Effector memory CD4-positive, alpha-beta T cell (primary cell): ENCODE measurements at places on chromosomes 5 and 9.

- H3K4me3 ChIP-seq, result no peak overlapping the region
- peaks cover 46% of the 10 kb centered on the region for H3K36me3 ChIP-seq
- no peaks in the 10 kb centered on the region for H3K27me3 ChIP-seq
- H3K27ac ChIP-seq, result no peak overlapping the region
- no peak for DNase-seq
These were observed 42.1 kb downstream of the FAF2 start for GRCh38 chr5:176490301-176490700.

DNA sequence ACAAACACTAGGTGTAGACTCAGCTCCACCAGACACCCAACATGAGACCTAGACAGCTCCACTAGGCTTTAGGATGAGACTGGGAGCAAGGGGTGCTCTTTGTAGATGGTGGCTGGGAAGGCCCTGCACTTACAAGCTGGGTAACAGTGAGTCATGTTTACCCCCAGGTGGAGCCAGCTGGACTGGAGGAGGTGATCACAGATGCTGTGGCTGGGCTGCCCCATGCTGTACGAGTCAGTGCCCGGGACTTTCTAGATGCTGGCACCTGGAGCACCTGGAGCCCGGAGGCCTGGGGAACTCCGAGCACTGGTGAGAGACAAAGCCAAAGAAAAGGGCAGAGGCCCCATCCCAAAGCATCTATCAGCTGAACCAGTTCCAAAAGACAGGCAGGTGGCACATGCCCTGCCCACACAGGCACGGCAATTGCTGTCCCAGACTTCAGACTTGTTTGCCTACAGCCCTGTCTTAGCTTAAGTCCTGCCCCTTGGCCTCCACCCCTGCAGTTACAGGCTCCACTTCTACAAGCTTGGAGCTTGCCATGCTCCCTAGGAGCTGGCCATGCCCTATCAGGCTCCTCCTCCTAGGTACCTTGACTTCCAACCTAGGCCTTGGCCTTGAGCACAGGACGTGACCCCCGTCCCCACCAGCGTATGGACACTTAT is 2.7 kb downstream of the CCL27 start:
- H3K4me3 ChIP-seq, result no peak overlapping the region
- no peaks in the 10 kb centered on the region for H3K27me3 ChIP-seq
- peaks cover 12% of the 10 kb centered on the region for H3K36me3 ChIP-seq
- DNase-seq, result no peak

DNA sequence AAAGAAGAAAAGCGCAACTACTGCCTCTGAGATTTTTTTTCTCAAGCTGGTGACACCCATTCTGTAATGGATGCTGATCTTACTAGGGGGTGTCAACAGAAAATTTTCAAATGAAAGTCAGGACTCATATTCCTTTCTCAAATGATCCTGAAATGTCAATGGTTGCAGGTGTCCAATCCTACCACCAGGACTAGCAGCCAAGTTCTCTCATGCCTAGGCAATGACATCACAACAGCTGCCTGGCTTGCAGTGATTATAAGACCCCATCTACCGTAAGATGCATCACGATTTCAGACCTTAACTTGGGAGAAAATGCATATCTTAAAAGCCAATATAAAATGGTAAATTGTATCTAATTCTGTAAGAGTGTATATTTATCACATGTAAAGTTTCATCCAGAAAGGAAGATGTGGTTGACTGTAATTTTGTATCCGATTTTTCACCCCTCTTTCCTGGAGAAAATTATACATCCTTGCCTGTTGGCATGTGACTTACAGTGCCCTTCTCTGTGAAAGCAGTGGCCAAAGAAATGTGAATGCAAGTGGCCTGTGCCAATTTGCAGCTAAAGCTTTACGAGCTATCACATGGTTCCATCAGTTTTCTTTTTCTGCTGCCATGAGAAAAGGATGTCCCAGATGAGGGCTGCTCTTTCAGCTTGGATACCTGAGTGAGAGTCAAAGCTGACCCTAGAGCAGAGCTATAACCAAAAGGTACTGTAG is 104.4 kb downstream of the DENND1A start:
- no peak for DNase-seq
- H3K27ac ChIP-seq, result no peak overlapping the region
- no peaks in the 10 kb centered on the region for H3K36me3 ChIP-seq

DNA sequence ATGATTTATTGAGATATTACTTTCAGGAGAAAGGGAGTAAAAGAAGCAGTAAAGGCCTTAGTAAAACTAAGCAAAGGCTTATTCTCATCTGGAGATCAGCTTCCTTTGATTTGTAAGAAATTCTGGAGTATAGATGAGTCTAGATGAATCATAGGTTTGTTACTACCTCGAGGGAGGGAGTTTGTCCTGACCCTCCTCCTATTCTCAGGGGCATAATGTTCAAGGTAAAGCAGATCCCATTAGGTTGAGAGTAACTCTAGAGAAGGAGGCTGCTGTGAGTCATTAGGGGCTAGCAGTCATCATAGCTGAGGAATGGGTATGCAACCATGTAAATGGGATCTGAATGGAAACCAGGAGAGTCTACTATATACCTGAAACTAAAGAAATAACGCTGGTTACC is 155.5 kb upstream of the MOCS2 start:
- H3K4me1 ChIP-seq, result no peaks in the 10 kb centered on the region
- H3K4me3 ChIP-seq, result no peak overlapping the region
- H3K27me3 ChIP-seq, result no peaks in the 10 kb centered on the region
- no peak for DNase-seq
- H3K36me3 ChIP-seq, result no peaks in the 10 kb centered on the region

DNA sequence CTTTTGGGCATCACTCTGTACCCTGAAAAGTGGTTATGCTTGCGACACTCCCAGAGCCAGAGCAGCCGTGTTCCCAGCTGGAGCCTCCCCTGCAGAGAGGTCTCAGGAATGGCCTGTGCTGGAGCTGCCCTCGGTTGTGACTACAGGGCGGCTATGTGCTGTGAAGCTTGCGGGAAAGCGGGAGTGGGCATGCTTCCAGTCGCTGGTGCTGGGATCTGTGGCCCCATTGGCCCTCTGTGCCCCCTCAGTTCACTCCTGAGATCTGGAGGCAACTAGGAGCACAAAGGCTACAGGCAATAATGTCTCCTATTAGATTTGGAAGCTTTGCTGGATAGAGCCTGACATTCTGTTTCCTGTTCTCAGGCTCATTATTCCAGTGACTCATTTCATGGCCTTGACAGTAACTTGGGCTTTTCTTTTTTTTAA is 56.9 kb downstream of the GPR107 start:
- H3K4me1 ChIP-seq, result peaks cover 3% of the 10 kb centered on the region
- no peaks in the 10 kb centered on the region for H3K27me3 ChIP-seq
- no peak overlapping the region for H3K27ac ChIP-seq
